Placental epithelial cell (primary cell): ENCODE measurements at places on chromosomes 1 and 21. TPM values are rescaled to one million over a fixed set of nuclear protein-coding genes. Genes with fewer than 3 reads are reported as not detected.

Gene TENT5C
- total RNA-seq: under 0.01 and 0.39 TPM in 2 replicates

Gene SLAMF9
- total RNA-seq: 4.7 and 6.8 TPM in 2 replicates

Gene AADACL3
- not detected in 2 replicates for total RNA-seq

Gene UBE2U
- not detected in 2 replicates for total RNA-seq

Gene OR14A16
- not detected in 2 replicates for total RNA-seq

Gene ZMYND12
- 1.8 and 6.3 TPM in 2 replicates for total RNA-seq

Gene TMEM82
- total RNA-seq: not detected in 2 replicates

Gene TSPAN1
- 2.0 and 8.6 TPM in 2 replicates for total RNA-seq

Gene TCHHL1
- total RNA-seq: not detected in 2 replicates

Gene NBPF4
- total RNA-seq: not detected in 2 replicates

Gene OR10X1
- total RNA-seq: not detected in 2 replicates

Gene FAM72B
- total RNA-seq: 8.7 and 10.2 TPM in 2 replicates

Gene TNFRSF9
- under 0.01 and 0.43 TPM in 2 replicates for total RNA-seq

Gene FCRLA
- not detected in 2 replicates for total RNA-seq

Gene METTL13
- total RNA-seq: 16.6 and 17.7 TPM in 2 replicates

Gene KCNA3
- total RNA-seq: not detected in 2 replicates

Gene CNR2
- total RNA-seq: not detected in 2 replicates

Gene ATP1A2
- total RNA-seq: under 0.01 TPM in 1 of 2 replicates, not detected in the other

Gene GNAT2
- total RNA-seq: 0.11 and 0.39 TPM in 2 replicates

Gene CELA2A
- total RNA-seq: not detected in 2 replicates

Gene CFHR3
- not detected in 2 replicates for total RNA-seq

Gene L1TD1
- 72.0 and 72.6 TPM in 2 replicates for total RNA-seq

Gene TTC39A
- total RNA-seq: 0.65 and 1.2 TPM in 2 replicates

Gene KRTAP7-1
- not detected in 2 replicates for total RNA-seq

Gene SLC1A7
- not detected in 2 replicates for total RNA-seq

Gene PTPRU
- total RNA-seq: 28.7 and 42.2 TPM in 2 replicates

Gene SH3BGR
- 0.79 and 1.5 TPM in 2 replicates for total RNA-seq

Gene FNDC5
- total RNA-seq: 0.39 TPM in 1 of 2 replicates, not detected in the other

Gene TSACC
- not detected in 2 replicates for total RNA-seq

Gene FH
- 66.3 and 102 TPM in 2 replicates for total RNA-seq

Gene SPRR2F
- not detected in 2 replicates for total RNA-seq
